ENCODE measurements at places on chromosomes 7 and 10.

- DNase-seq, result no peak
Measured at GRCh38 chr10:3761021-3761686, 23.9 kb downstream of the KLF6 start.

- no peak for DNase-seq
Measured at GRCh38 chr10:75353183-75353582, 48.4 kb downstream of the ZNF503 start.

DNA sequence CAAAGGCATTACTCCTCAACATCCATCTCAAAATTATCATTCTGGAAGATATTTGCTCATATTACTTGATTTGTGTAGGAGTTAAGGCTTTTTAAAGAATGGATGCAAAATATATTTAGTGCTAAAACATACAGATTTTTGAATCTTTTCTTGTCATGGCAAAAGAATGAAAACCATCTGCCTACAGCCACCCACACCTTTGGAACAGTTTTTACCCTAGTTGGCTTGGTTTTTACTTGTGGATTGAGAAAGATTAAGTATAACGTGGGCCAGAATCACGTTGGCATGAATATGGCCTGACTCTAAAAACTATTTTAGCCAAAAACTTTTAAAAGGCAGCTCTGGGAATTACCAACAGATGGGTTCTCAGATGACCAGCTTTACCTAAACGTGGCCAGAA is 128.2 kb downstream of the SPAG6 start:
- DNase-seq, result no peak

DNA sequence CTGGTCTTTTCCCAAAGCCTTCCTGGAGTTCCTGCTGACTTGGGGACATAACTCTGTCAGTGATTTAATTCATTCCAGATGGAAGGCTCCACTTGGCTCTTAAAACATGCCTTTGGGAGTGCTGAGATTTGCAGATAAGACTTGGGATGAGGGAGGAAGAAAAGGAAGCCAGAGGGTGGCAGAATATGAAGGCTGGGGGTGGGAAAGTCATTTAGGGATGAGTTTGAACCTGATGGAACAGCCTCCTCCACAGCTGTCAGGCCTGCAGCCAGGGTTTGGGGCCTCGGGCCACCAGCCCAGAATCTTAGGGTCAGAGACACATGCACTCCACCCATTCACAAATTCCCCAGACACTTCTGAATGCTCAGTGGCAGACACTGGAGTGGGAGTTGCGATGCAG is 28.4 kb upstream of the EIF5AL1 start:
- no peak for DNase-seq
